ENCODE measurements at places on chromosomes 5 and 9.

- DNase-seq, result no peak
Measured at GRCh38 chr5:102957141-102957540, 162.8 kb downstream of the GIN1 start.

DNA sequence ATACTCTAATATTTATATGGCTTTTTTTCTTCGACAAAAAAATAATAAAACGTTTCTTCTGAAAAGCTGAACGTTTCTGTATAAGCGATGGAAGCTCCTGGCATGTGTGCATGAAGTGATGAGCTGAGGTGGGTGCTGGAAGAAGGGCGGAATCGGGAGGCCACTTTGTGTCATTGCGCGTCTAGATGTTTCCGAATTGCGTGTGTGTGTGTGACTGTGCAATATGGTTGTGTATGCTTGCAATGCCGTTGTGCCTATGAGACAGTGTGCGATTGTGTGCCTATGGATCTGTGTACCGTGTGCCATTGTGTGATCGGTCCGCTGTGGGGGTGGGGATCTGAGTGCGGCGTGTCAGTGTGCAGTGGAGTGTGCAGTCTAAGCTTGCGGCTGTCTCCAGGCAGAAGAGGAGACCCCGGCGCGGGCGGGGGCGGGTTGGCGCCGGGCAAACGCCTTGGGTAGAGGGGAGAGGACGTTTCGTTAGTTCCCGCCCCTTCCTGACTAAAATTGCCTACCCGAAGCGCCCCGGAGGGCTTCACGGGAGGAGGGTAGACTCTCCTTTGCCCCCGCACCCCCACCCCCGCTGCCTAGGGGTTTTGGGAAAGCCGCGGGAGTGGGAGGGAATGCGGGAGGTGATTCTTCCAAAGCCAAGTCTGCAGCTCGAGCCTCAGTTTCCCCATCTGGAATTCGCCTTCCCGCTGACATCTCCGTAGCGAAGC lies 24.2 kb downstream of the PCDHGC5 start:
- DNase-seq, result no peak

DNA sequence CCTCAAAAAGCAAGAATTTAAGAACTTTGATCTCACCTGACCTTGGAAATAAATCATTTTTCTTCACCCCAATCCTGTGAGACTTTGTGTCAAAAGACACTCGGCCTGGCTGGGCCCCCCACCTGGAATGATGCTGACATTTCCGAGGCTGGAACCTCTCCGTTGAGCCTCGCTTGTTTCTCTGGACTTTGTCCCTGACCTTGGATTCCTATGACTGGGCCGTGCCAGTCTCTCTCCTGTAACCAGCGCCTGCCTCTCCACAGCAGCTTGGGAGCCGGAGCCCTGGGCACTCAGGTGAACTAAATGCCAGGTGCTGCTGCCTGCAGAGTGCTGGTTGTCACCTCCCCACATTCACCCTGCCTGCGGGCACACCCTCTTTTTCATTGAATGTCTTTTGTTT lies 62.7 kb downstream of the RETREG1 start:
- DNase-seq, result no peak

- DNase-seq, result no peak
Measured at GRCh38 chr9:109969011-109969410, 189.0 kb downstream of the PALM2AKAP2 start.

DNA sequence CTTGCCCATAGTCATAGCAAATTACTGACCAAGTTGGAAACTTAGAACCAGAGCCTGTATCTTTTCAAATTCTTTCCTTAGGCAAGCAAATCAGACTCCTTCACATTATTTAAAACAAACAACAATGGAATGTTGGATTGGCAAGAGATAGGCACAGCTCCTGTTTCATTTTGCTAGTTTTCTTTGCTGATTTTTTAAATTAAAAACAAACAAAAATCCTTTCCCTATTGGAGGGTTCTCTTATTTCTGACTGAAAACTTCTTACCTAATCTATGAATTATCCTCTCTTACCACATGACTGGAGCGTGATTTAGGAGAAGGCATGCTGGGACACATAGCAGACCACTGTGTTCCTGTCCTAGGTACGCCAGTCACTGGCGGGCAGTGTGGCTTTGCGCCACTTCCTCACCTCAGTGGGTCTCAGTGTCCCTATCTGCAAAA lies 63.0 kb downstream of the TTC39B start:
- no peak for DNase-seq

- no peak for DNase-seq
Measured at GRCh38 chr9:113562653-113563381, 99.3 kb downstream of the RGS3 start.

- no peak for DNase-seq
Measured at GRCh38 chr9:120914396-120914795, 12.2 kb downstream of the TRAF1 start.

DNA sequence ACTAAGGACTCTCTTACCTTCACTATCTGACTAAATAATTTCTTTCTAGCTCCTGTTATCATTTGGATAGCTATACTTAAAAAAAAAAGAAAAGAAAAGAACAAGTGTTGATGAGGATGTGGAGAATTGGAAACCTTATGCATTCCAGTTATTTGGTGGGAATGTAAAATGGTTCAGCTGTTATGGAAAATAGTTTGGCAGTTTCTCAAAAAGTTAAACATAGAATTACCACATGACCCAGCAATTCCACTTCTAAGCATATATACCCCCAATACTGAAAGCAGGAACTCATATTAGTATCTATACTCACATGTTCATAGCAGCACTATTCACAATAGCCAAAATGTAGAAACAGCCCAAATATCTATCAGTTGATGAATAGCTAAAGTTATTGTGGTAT lies 61.1 kb downstream of the GNA14 start:
- DNase-seq, result no peak

GRCh38 chr5:6401410-6401809 lies 23.1 kb upstream of the MED10 start:
- DNase-seq, result no peak

DNA sequence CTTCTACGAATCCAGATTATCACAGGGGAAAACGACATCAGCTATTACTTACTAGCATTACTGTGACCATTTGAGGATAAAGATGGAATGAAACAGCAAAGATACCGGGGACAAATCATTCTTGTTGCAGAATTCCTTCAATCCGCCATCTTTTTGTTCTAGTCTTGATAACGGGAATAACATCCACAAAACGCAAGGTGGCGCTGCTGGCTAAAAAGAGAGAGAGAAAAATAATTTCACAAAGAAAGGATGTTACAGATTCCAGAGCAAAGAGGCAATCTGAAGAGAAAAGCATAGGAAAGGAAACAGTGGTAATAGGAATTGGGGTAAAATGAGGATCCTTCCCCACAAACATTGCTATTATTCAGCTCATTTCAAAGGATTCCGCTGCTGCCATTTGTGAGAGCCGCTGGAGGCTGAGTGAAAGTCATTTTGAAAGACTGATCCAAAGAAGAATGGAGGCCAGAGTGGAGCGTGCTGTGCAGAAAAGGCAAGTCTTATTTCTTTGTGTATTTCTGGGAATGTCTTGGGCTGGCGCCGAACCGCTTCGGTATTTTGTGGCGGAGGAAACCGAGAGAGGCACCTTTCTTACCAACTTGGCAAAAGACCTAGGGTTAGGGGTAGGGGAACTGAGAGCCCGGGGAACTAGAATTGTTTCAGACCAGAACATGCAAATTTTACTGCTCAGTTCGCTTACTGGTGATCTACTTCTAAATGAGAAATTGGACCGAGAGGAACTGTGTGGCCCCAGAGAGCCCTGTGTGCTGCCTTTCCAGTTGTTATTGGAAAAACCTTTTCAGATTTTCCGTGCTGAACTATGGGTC lies at the start of gene PCDHB7:
PCDHB7 (plus strand) TSS at position 264 of the 824 bp plus-strand sequence; CDS start at position 456, 192 bp downstream.
- no peak for DNase-seq

- DNase-seq, result no peak
Measured at GRCh38 chr9:124661271-124661670, 109.8 kb downstream of the NR6A1 start.

GRCh38 chr9:91206806-91207205 lies 154.9 kb downstream of the AUH start:
- DNase-seq, result no peak

DNA sequence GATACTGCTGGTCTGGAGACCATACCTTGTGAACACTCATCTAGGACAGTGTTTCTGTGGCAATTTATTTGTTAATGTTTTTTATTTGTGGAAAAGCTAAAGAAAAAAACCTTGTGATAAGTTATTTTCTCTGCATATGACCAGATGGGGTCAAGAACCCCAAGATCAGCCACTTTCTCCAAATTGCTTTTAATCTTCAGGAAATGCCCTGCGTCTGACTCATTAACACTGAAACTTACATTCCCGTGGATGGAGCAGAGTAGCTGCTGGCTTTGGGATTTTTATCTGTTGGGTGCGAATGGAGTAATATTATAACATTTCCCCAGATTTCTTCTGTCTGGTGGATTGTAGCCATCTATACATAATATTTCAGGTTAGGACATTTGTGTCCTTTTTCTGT lies 444.5 kb downstream of the SH3GL2 start:
- DNase-seq, result no peak

DNA sequence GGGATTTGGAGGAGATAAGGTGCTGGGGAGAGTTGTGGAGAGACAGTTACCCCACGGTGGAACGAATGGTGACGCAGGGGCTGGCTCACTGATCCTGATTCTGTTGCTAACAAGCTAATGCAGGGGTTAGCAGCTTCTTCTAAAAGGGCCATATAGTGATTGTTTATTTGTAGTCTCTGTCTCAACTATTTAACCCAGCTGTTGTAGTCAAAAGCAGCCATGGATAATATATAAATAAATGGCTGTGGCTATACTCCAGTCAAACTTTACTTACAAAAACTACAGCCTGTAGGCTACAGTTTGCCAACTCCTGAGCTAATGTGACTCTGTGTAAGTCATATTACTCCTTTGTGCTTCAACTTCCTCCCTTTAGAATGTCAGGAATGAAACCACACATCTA lies 21.8 kb downstream of the STOM start:
- no peak for DNase-seq

DNA sequence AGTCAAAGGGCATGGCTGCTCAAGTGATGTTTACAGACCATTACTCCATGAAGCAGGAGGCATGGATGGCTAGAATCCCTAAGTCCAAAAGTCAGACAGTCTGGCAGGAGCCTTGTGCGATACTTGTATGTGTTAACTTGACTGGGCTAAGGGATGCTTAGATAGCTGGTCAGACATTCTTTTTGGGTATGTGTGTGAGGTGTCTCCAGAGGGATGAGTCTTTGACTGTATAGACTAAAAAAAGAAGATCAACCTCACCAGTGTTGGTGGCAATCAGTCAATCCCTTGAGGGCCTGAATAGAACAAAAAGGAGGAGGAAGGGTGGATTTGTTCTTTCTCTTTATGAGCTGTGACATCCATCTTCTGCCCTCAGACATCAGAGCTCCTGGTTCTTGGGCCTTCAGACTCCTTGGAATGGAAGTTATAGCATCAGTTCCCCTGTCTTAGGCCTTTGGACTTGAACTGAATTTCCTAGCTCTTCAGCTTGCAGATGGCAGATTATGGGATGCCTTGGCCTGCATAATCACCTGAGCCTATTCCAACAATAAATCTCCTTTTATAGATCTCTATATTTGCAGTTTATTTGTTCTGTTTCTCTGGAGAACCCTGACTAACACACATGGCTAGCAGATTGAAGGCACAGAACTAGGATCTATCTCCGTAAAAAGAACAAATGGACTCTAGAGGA lies 9.7 kb upstream of the HSPB3 start:
- DNase-seq, result no peak

GRCh38 chr5:172622091-172623046 lies 18.7 kb upstream of the NEURL1B start:
- no peak for DNase-seq
